ENCODE measurements at places on chromosomes 6 and 20.
A peak's percentile ranks its signal among the peaks of the same experiment; 100 is the strongest.

GRCh38 chr6:7052443-7053011 lies 55.2 kb upstream of the RREB1 start:
- peak; percentile 17 for DNase-seq

DNA sequence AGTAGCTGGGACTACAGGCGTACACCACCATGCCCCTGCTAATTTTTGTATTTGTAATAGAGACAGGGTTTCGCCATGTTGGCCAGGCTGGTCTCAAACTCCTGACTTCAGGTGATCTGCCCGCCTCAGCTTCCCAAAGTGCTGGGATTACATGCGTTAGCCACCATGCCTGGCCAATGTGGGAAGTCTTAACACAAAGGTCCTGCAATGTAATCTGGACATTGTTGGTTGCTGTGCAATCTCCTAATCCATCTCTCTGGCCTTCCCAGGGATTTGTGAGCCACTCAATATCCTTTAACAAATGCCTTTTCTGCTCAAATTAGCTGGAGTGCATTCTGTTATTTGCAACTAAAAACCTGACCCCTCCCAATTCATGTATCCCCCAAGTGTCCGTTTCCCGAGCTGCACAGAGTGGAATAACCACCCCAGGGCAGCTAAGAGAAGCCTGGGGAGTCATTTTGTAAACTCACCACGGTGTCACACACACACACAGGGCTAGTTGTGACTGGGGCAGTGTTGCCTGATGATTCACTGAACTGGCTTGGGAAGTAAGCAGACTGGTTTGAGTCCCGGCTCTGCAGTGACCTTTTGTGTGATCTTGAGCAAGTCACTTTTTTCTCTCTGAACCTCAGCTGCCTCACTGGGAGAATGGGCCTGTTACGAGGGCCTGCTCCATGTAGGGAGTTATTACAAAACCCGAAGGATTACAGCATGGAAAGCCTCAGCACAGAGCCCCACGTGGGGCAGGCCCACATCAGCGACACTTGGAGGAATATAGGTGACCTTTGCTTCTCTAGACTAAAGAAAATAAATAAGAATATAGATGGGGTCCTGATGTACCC lies 152.3 kb downstream of the ZMYND8 start:
- no peak for DNase-seq

DNA sequence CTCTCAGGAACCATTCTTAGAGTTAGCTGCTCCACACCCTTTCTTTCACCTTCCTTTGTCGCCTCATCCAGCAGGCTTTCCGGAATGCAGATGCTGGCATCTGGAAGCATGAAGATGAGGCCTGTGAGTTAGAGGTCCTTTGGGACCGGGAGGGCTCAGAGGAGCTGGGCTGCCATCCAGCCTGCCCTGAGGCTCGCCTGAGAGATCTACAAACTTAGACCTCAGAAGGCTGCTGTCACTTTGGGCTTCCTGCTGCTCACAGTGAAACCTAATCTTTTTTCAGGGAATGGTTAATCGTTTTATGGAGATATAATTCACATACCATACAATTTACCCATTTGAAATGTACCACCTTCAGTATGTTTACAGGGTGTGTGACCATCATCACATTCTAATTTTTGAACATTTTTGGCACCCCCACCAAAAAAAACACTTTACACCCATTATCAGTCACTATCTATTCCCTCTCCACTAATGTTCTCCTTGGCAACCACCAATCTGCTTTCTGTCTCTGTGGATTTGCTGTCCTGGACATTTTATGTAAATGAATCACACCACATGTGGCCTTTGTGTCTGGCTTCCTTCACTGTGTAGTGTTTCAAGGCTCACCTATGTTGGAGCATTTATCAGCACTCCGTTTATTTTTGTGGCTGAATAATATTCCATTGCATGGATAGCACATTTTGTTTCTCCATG lies 20.0 kb upstream of the MPC1 start:
- DNase-seq, result no peak

- no peak for DNase-seq
Observed at GRCh38 chr6:131937703-131938631, 13.2 kb downstream of the CCN2 start.

All from activated naive CD8-positive, alpha-beta T cell treated with anti-CD3 and anti-CD28 coated beads for 36 hours (primary cell).